ENCODE measurements at places on chromosomes 1 and 21. TPM values are rescaled to one million over a fixed set of nuclear protein-coding genes. Genes with fewer than 3 reads are reported as not detected.

The GRHL3 gene
- total RNA-seq = not detected

The SH3D21 gene
- total RNA-seq = 4.9 TPM

The GJC2 gene
- 4.6 TPM for total RNA-seq

The UMODL1 gene
- total RNA-seq = not detected

The ATP6V1G3 gene
- total RNA-seq = not detected

The AMY2A gene
- not detected for total RNA-seq

The EVA1C gene
- 3.4 TPM for total RNA-seq

The PAQR7 gene
- 15.3 TPM for total RNA-seq

The AGT gene
- 1.5 TPM for total RNA-seq

The FAM177B gene
- not detected for total RNA-seq

The CKS1B gene
- total RNA-seq = 135 TPM

The PDE9A gene
- total RNA-seq = 6.9 TPM

Data from epithelial cell of alveolus of lung (primary cell).